ENCODE measurements at places on chromosomes 7 and 10. TPM values are rescaled to one million over a fixed set of nuclear protein-coding genes. Genes with fewer than 3 reads are reported as not detected.

The PRRT4 gene
- total RNA-seq, result 1.3 TPM

The DRGX gene
- total RNA-seq, result not detected

The MALRD1 gene
- 0.08 TPM for total RNA-seq

The RNF32 gene
- 0.94 TPM for total RNA-seq

The ACHE gene
- total RNA-seq, result 0.31 TPM

The CUBN gene
- total RNA-seq, result under 0.01 TPM

The PLCE1 gene
- total RNA-seq, result under 0.01 TPM

The IFIT1 gene
- total RNA-seq, result 0.19 TPM

The CDHR3 gene
- 1.8 TPM for total RNA-seq

The DNAH11 gene
- total RNA-seq, result under 0.01 TPM

The LRRC18 gene
- total RNA-seq, result not detected

The ATP5MK gene
- 308 TPM for total RNA-seq

The GIMAP8 gene
- total RNA-seq, result 0.19 TPM

The MYPN gene
- not detected for total RNA-seq

The CTNNA3 gene
- not detected for total RNA-seq

The BAZ1B gene
- total RNA-seq, result 28.2 TPM

The CROT gene
- 6.8 TPM for total RNA-seq

The TMEM139 gene
- 7.1 TPM for total RNA-seq

The USP6NL gene
- total RNA-seq, result 7.1 TPM

The OPTN gene
- 77.4 TPM for total RNA-seq

The ASL gene
- total RNA-seq, result 82.2 TPM

The STYXL1 gene
- 53.4 TPM for total RNA-seq

The ACTR3C gene
- 2.8 TPM for total RNA-seq

The IGFBP3 gene
- total RNA-seq, result 1.0 TPM

The CDH23 gene
- total RNA-seq, result 1.2 TPM

The HOXA10 gene
- 1.1 TPM for total RNA-seq

The DPP6 gene
- not detected for total RNA-seq

The AS3MT gene
- 3.2 TPM for total RNA-seq

The PLXNA4 gene
- under 0.01 TPM for total RNA-seq

The TMEM130 gene
- total RNA-seq, result not detected

The HTR5A gene
- total RNA-seq, result not detected

The MCM10 gene
- 14.6 TPM for total RNA-seq

The NRG3 gene
- total RNA-seq, result not detected

Data from hair follicular keratinocyte (primary cell).